Regular cardiac myocyte (primary cell): ENCODE measurements at places on chromosomes 11 and 22. TPM values are rescaled to one million over a fixed set of nuclear protein-coding genes. Genes with fewer than 3 reads are reported as not detected.

Gene UCP3
- total RNA-seq = 0.38 and 0.85 TPM in 2 replicates

Gene PTGDR2
- 0.19 and 2.3 TPM in 2 replicates for total RNA-seq

Gene MS4A7
- not detected in 2 replicates for total RNA-seq

Gene CSF2RB
- total RNA-seq = 1.3 and 4.5 TPM in 2 replicates

Gene PDE2A
- total RNA-seq = 1.3 and 3.4 TPM in 2 replicates

Gene IL17REL
- not detected in 2 replicates for total RNA-seq

Gene DENND6B
- 1.3 and 2.0 TPM in 2 replicates for total RNA-seq

Gene CATSPER1
- total RNA-seq = under 0.01 and 0.19 TPM in 2 replicates

Gene TRIM29
- not detected in 2 replicates for total RNA-seq

Gene CLTCL1
- total RNA-seq = 10.2 and 15.2 TPM in 2 replicates

Gene SMTNL1
- total RNA-seq = not detected in 2 replicates

Gene OR9G1
- total RNA-seq = not detected in 2 replicates

Gene PDGFD
- 0.96 and 13.0 TPM in 2 replicates for total RNA-seq

Gene OPCML
- 0.38 and 3.4 TPM in 2 replicates for total RNA-seq

Gene SNX19
- 71.3 and 84.3 TPM in 2 replicates for total RNA-seq

Gene NAALAD2
- total RNA-seq = 0.58 and 0.85 TPM in 2 replicates

Gene UBQLNL
- total RNA-seq = under 0.01 TPM in 1 of 2 replicates, not detected in the other

Gene OR51B5
- 0.28 TPM in 1 of 2 replicates, not detected in the other for total RNA-seq

Gene OR8D4
- not detected in 2 replicates for total RNA-seq

Gene SCUBE2
- 1.2 and 1.7 TPM in 2 replicates for total RNA-seq

Gene JAML
- not detected in 2 replicates for total RNA-seq

Gene RAPSN
- total RNA-seq = under 0.01 and 0.19 TPM in 2 replicates

Gene C2CD2L
- 5.2 and 5.9 TPM in 2 replicates for total RNA-seq

Gene GLYAT
- total RNA-seq = not detected in 2 replicates

Gene IL17RA
- total RNA-seq = 6.5 and 7.1 TPM in 2 replicates

Gene SCO2
- total RNA-seq = 0.56 and 5.4 TPM in 2 replicates
